Right cardiac atrium (tissue), 5 donors: ENCODE measurements at places on chromosomes 3 and 15. TPM values are rescaled to one million over a fixed set of nuclear protein-coding genes. Genes with fewer than 3 reads are reported as not detected.

Gene KNL1
- 0.47 TPM for total RNA-seq

DNA sequence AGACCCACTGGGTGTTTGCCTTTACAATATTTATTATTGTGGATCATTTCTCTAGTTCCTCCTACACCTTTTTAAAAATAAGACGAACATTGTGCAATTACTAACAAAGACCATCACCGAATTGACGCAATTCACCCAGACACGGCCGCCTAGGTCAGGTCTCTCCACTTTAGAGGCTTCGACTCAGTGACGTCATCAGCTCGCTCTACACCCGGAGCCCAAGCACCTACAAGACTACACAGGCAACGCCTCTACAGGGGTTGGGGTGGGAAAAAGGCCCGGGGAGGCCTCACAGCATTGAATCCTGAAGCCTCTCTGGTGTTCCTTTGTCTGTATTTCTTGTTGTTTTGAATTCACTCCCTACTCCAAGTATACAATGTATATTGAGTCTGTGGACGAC is 16.6 kb downstream of the ZIC4 start:
- DNase-seq = no peak

GRCh38 chr3:133905376-133905775 is 9.7 kb upstream of the RAB6B start:
- DNase-seq = no peak

- DNase-seq = peak; percentile 90
Observed at GRCh38 chr15:80778964-80779657, at the start of gene CEMIP. Gene CEMIP, plus strand, starts transcription at chr15:80779370. Its CDS starts 94,510 bp downstream, at chr15:80873880.

GRCh38 chr3:53808496-53808895 is 37.7 kb downstream of the CHDH start:
- no peak for DNase-seq

- peak; percentile 69 for DNase-seq
Observed at GRCh38 chr3:63975723-63976122, 47.6 kb downstream of the PSMD6 start.

DNA sequence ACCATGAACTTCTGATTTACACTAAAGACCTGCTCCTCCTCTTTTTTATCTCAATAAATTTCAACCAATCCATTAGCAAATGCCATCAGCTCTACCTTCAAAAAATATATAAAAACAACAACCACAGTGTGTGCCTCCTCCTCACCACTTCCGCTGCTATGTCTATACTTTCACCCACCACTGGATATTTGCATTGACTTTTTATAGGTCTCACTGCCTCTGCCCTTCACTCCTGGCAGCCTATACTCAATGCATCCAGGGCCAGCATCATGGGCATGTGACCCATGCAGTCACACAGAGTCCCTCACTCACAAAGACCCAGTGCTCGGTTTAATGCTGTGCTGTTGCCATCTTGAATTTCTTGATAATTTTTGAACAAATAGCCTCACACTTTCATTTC is 53.5 kb upstream of the CCDC54 start:
- no peak for DNase-seq

- no peak for DNase-seq
Observed at GRCh38 chr3:28000608-28001007, 240.8 kb upstream of the CMC1 start.

- no peak for DNase-seq
Observed at GRCh38 chr15:86942285-86942684, 862.6 kb downstream of the AGBL1 start.

GRCh38 chr3:150411976-150412375 is 3.9 kb downstream of the TSC22D2 start:
- DNase-seq = no peak
